ENCODE measurements at places on chromosomes 16 and 17.

DNA sequence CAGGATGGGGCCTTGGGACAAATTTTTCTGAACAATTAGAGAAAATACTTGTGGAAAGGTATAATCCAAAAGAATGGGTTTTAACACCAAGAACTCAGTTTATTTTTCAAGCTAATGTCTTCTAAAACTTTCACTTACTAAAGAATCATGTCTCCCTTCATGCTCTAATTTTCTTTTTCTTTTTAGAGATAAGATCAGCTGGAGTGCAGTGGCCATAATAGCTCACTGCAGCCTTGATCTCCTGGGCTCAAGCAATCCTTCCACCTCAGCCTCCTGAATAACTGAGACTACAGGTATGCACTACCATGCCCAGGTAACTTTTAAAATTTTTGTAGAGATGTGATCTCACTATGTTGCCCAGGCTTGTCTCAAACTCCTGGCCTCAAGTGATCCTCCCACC is 5.5 kb downstream of the OR4D1 start:
- DNase-seq: no peak

- no peak for DNase-seq
Observed at GRCh38 chr16:65083164-65083857, 38.6 kb downstream of the CDH11 start.

GRCh38 chr16:69179328-69180010 is 7.5 kb upstream of the SNTB2 start:
- DNase-seq: no peak

DNA sequence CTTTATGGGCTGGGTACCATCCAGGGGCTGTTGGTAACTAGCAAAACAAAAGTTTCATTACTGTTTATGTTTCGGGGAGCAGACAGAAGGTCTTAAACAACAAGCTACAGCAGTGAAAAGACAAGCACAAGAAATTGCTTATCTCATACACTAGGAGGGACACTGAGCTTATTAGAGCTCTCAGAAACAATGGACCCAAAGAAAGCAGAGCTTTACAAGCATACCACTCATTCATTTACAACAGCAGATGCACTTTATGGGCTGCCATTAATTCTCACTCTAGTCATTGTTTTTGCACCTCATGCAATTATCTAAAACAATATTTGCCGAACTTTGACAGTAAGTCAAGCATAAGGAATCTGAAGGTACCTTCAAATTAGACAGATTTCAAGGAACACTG is 10.0 kb downstream of the KRT16 start:
- DNase-seq: no peak

GRCh38 chr17:1137465-1137894 is 42.3 kb downstream of the ABR start:
- no peak for DNase-seq

All from ecto neural progenitor cell (in vitro differentiated cells).